ENCODE measurements at places on chromosomes 2 and 18.
A peak's percentile ranks its signal among the peaks of the same experiment; 100 is the strongest.

GRCh38 chr2:105143467-105144151 is 97.9 kb upstream of the GPR45 start:
- peak; percentile 9 for DNase-seq

DNA sequence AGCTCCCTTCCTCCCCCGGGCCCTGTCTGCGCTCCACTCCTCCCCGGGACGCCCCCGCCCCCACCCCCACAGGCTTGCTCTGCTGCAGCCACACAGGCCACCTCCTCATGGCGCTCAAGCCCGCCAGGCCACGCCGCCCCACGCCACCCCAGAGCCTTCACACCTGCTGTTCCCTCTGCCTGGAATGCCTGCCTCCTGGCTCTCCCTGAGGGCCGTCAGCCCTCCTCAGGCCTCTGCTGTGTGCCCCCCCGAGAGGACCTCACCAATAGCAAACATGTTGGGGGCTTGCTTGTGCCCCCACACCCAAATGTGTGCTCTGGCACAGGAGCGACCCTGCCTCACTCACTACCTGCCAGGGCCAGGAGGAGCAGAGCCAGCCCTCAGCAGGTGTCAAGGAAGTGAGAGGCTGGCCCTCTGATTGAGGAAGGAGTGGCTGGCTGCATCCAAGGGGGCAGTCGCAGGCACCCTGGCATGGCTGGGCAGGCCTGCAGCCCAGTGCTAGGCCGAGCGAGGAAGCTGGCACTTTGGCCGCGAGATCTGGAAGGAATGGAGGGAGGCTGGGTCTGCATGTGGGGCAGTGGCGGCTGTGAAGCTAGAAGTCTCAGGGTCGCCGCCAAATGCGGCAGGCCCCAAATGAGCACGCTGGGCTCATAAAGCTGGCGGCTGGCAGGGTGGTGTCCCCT is 86.5 kb downstream of the INHBB start:
- no peak for DNase-seq

GRCh38 chr18:62637403-62637802 is 77.9 kb upstream of the PHLPP1 start:
- no peak for DNase-seq

DNA sequence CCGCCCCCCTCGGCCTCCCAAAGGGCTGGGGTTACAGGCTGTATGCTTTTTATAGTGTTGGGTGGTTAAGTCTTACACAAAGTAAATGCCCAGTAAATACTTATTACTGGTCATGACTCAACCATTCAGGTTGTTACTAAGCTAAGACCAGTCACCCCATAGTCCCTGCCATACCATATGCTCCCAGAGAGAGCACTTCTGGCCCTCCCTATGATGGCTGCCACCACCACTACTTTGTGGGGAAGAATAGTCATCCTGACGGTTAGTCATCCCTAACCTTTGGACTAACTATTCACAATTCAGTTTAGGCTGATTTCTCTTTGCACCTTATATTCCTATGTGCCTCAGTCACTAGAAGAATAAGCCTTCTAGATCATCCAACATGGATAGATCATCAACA is 42.0 kb upstream of the MSH2 start:
- DNase-seq = no peak
